ENCODE measurements at places on chromosomes 6 and 20. TPM values are rescaled to one million over a fixed set of nuclear protein-coding genes. Genes with fewer than 3 reads are reported as not detected.

Gene FERMT1
- 1.5 TPM for total RNA-seq

Gene ENTPD6
- 36.6 TPM for total RNA-seq

Gene LRRC73
- 5.7 TPM for total RNA-seq

Gene SLC32A1
- 5.9 TPM for total RNA-seq

Gene TCEA2
- 30.0 TPM for total RNA-seq

Gene PHIP
- total RNA-seq: 53.1 TPM

Gene TCF21
- total RNA-seq: not detected

Gene MOG
- total RNA-seq: 0.25 TPM

Gene HECA
- 42.3 TPM for total RNA-seq

Gene HUS1B
- total RNA-seq: 0.74 TPM

Gene TAAR6
- total RNA-seq: not detected

Gene ZSCAN9
- total RNA-seq: 30.5 TPM

Gene PLA2G7
- 1.5 TPM for total RNA-seq

Gene B3GAT2
- total RNA-seq: 23.4 TPM

Measured in temporal lobe (tissue), 4 donors.